ENCODE measurements at places on chromosomes 1 and 21.
A peak's percentile ranks its signal among the peaks of the same experiment; 100 is the strongest.

DNA sequence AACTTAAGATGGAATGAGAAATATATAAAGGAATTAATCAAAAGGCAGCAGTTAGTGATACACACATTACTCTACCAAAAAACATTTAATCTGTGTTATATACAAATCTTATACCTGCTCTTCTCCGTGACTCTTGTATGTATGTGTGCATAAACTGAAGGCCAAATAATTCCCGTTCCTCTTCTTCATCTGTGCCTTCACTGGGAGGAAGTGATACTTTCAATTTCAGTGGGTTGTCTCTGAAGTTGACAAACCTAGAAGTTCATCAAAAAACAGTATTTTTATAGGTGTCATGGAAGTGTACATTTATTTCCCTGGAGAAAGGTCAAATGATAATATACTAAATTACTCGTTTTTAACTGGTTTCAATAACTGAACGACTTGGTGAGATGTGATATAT, 19.3 kb downstream of the TRMT13 start:
- peaks cover 8% of the 10 kb centered on the region for H3K4me1 ChIP-seq
- H3K27ac ChIP-seq: no peak overlapping the region
- H3K27me3 ChIP-seq: no peaks in the 10 kb centered on the region
- DNase-seq: no peak

GRCh38 chr1:174989536-174990220, 10.1 kb upstream of the CACYBP start:
- H3K27ac ChIP-seq: peak overlapping the region; percentile 73
- no peak for DNase-seq
- peak overlapping the region; percentile 1 for H3K4me3 ChIP-seq
- peaks cover 17% of the 10 kb centered on the region for H3K4me1 ChIP-seq
- H3K27me3 ChIP-seq: no peaks in the 10 kb centered on the region
- H3K36me3 ChIP-seq: peaks cover 3% of the 10 kb centered on the region

DNA sequence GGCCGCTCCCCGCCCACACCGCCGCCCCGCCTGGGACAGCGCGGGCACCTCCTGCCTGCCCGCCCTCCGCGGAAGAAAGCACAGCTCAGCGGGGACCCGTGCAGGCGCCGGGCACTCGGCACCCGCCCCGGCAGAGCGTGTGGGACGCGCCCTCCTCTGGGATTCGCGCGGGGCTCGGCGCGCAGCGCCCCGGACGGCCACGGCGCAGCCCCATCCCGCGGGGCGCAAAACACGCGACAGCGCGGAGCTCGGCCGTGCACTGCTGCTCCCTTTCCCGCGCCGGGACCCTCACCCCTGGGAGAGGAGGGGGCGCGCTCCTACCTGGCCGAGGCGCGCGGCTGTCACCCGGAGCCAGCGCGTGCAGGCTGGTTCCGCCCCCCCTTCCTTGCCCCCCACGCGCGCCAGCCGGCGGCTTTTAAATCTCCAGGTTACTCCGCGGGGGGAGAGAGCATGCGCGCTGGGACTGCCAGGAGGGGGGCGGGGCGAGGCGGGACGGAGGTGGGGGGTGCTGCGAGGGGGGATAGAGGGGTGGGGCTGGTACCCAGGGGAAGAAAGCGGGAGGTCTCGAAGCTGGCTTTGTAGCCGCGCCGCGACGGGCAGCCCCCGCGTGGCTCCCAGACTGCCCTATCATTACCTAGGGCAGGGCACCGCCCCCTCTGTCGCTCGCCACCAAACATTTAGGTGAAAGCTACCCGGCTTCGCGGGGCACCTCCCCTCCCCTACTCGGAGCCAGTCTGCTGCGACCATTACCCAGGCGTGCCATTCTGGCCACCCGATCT, at the start of gene SLC45A3:
SLC45A3 (minus strand) TSS at position 437 of the 779 bp plus-strand sequence. CDS start 15,853 bp downstream, outside the sequence.
- no peak within 1 kb of the TSS for H3K27ac ChIP-seq
- H3K27me3 ChIP-seq: 0 out of 2 replicates have a peak, but pooled peaks cover 4% of the 10 kb centered on the region
- DNase-seq: no peak

- no peaks in the 10 kb centered on the region for H3K27me3 ChIP-seq
- DNase-seq: no peak
- no peak overlapping the region for H3K27ac ChIP-seq
Measured at GRCh38 chr1:88655685-88656299, 28.3 kb upstream of the PKN2 start.

DNA sequence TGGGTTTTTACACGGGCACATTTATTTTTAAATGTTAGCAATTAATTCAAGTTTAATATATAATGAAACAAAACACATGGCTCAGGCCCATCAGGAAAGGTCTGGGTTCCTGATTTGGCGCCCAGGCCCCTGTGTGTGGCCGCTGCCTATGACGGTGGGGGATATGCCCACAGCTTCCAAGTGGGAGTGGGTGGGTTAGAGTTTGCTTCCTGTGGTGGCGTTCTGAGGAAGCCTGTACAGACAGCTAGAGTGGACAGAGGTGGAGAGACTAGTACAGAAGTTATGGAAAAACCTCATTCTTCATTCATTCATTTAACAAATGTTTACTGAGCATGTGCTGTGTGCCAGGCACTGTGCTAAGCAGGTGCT, 22.4 kb upstream of the EPS8L3 start:
- H3K4me1 ChIP-seq: peaks cover 8% of the 10 kb centered on the region
- no peak for DNase-seq
- no peak overlapping the region for H3K4me3 ChIP-seq
- H3K27me3 ChIP-seq: no peaks in the 10 kb centered on the region

- no peaks in the 10 kb centered on the region for H3K27me3 ChIP-seq
- no peak for DNase-seq
- H3K4me3 ChIP-seq: no peak overlapping the region
- H3K27ac ChIP-seq: no peak overlapping the region
- H3K36me3 ChIP-seq: no peaks in the 10 kb centered on the region
Measured at GRCh38 chr1:65827346-65827745, 34.7 kb downstream of the PDE4B start.

DNA sequence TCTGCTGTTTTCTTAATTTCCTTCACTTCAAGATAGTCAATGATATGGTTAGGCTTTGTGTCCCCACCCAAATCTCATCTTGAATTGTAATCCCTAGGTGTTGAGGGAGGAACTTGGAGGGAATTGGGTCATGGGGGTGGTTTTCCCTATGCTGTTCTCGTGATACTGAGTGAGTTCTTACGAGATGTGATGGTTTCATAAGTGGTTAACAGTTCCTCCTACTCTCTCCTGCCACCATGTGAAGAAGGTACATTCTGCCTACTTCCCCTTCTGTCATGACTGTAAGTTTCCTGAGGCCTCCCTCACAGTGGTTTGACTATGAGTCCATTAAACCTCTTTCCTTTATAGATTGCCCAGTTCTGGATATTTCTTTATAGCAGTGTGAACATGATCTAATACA, 74.0 kb upstream of the SAMSN1 start:
- H3K4me3 ChIP-seq: no peak overlapping the region
- no peak overlapping the region for H3K27ac ChIP-seq
- H3K4me1 ChIP-seq: no peaks in the 10 kb centered on the region
- DNase-seq: no peak
- H3K36me3 ChIP-seq: no peaks in the 10 kb centered on the region

DNA sequence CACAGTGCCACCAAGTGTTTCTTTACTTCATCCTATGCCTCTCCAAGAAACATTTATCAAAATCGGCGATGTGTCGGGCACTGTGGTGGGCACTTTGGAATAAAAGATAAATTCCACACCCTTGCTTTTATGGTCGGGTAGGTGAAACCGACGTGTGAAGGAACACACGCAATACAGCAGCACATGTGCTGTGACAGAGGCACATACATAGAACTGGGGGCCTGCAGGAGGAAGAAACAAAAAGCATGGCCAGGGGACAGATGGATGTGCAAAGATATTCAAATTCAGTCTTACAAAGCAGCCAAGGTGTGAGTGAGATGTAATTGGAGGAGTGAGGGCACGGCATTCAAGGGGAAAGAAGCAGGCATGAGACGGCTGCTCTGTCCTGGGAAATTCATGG, 282.0 kb downstream of the PBX1 start:
- H3K4me1 ChIP-seq: no peaks in the 10 kb centered on the region

DNA sequence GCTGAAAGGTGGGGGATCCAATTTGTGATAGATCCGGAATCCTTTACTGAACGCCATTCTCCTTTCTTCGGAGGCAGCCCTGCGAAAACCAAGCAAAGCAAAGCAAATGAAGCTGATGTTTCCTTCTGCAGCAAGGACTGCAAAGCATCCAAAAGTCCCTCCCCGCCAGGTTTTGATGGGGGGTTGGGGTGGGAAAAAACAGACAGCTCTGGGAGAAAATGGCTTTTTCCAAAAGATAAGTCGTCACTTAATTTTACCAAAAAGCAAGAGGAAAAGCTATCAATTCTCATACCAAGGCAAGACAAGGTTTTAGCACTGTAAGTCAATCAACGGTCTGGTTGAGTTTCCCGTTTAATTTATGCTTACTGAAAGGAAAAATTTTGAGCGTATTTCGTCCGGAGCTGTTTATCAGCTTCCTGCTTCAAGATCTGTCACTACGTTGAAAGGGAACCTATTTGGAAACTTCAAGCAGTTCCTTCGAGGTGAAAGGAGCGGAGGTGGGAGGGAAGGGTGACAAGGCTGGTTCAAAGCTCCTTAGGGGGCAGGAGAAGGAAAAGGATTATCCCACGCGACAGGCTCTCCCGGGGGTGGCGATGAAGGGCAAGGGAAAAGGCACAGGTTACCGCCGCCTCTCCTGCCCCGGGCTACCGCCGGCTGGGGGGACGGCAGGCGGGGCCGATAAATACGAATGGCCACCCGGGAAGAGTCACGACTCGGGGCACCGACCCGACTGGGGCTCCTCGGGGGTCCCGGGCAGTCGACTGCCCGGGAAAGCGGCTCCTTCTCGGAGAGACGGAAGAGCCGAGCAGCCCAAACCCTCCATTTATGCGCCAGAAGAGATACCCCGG, 750 bp downstream of the SYNJ1 start:
- no peaks in the 10 kb centered on the region for H3K27me3 ChIP-seq
- no peaks in the 10 kb centered on the region for H3K4me1 ChIP-seq
- H3K36me3 ChIP-seq: no peaks in the 10 kb centered on the region
- H3K27ac ChIP-seq: peak overlapping the region; percentile 74
- no peak for DNase-seq
- peak overlapping the region; percentile 99 for H3K4me3 ChIP-seq

- H3K27ac ChIP-seq: no peak overlapping the region
- no peaks in the 10 kb centered on the region for H3K4me1 ChIP-seq
- H3K36me3 ChIP-seq: no peaks in the 10 kb centered on the region
- H3K4me3 ChIP-seq: no peak overlapping the region
Measured at GRCh38 chr1:240295811-240296210, 204.1 kb downstream of the FMN2 start.
